Uterus (tissue), 4 donors: ENCODE measurements at places on chromosomes 12 and 14. TPM values are rescaled to one million over a fixed set of nuclear protein-coding genes. Genes with fewer than 3 reads are reported as not detected.

- no peaks in the 10 kb centered on the region for H3K27me3 ChIP-seq
- no peak overlapping the region for H3K4me3 ChIP-seq
- DNase-seq: no peak
- H3K27ac ChIP-seq: no peak overlapping the region
- H3K36me3 ChIP-seq: no peaks in the 10 kb centered on the region
Measured at GRCh38 chr12:32476446-32476845, 77.1 kb downstream of the FGD4 start.

DNA sequence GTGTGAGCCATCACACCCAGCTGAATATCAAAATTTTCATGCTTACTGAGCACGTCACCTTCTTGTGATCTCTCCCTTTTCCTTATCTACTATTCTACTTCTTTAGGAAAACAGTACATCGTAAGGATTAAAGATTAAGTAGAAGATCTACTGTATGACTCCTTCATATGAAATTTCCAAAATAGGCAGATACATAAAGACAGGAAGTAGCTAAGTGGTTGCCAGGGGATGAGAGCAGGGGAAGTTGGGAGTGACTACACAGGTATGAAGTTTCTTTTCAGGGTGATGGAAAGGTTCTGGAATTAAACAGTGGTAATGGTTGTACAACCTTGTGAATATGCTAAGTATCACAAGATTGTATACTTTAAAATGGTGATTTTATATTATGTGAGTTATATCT, 36.5 kb upstream of the CERS5 start:
- H3K27me3 ChIP-seq: no peaks in the 10 kb centered on the region
- DNase-seq: no peak
- H3K4me3 ChIP-seq: no peak overlapping the region
- H3K4me1 ChIP-seq: no peaks in the 10 kb centered on the region

The NEUROD4 gene
- not detected for total RNA-seq

The PTPRO gene
- total RNA-seq: 9.2 TPM

- no peak overlapping the region for H3K27ac ChIP-seq
- H3K4me3 ChIP-seq: peak overlapping the region; percentile 7
- DNase-seq: no peak
- no peaks in the 10 kb centered on the region for H3K27me3 ChIP-seq
- no peaks in the 10 kb centered on the region for H3K36me3 ChIP-seq
Measured at GRCh38 chr14:32710731-32711680, 227.7 kb upstream of the NPAS3 start.

- no peaks in the 10 kb centered on the region for H3K36me3 ChIP-seq
- no peak overlapping the region for H3K4me3 ChIP-seq
- no peak for DNase-seq
- no peak overlapping the region for H3K27ac ChIP-seq
- no peaks in the 10 kb centered on the region for H3K27me3 ChIP-seq
Measured at GRCh38 chr12:75884465-75884985, 147.1 kb downstream of the PHLDA1 start.

GRCh38 chr14:101222362-101223070, 319.0 kb upstream of the RTL1 start:
- H3K4me1 ChIP-seq: no peaks in the 10 kb centered on the region
- no peaks in the 10 kb centered on the region for H3K36me3 ChIP-seq
- no peak overlapping the region for H3K27ac ChIP-seq
- no peaks in the 10 kb centered on the region for H3K27me3 ChIP-seq

- no peak for DNase-seq
- no peaks in the 10 kb centered on the region for H3K4me1 ChIP-seq
- no peaks in the 10 kb centered on the region for H3K27me3 ChIP-seq
- H3K36me3 ChIP-seq: no peaks in the 10 kb centered on the region
Measured at GRCh38 chr14:23910101-23910875, 43.3 kb upstream of the DHRS4 start.

The ADAM21 gene
- not detected for total RNA-seq

The KRT78 gene
- total RNA-seq: not detected

DNA sequence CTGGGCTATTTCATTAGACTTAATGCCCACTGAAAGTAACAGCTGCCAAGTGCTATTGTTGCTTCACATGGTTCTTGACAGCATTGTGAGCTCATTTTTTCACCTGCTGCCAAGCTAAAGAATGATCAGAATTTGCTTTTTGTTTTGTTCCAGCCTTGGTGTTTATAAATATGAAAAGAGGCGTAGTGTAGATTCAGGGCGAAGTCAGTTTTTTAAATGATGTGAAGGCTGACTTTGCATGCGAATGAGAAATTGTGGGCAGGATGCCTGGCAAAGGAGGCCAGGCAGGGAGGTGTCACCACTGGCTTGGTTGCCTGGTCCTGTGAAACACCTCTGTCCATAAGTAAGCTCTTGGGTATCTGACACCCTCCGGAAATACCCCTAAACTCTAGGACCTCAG, 93.3 kb upstream of the NAP1L1 start:
- H3K36me3 ChIP-seq: no peaks in the 10 kb centered on the region
- DNase-seq: no peak
- no peak overlapping the region for H3K27ac ChIP-seq
- H3K4me1 ChIP-seq: no peaks in the 10 kb centered on the region
- no peak overlapping the region for H3K4me3 ChIP-seq

The GMPR2 gene
- 60.9 TPM for total RNA-seq

GRCh38 chr14:34180434-34180833, 229.6 kb upstream of the EGLN3 start:
- no peaks in the 10 kb centered on the region for H3K36me3 ChIP-seq
- no peaks in the 10 kb centered on the region for H3K27me3 ChIP-seq
- DNase-seq: no peak

The ACTN1 gene
- 395 TPM for total RNA-seq

GRCh38 chr14:88036422-88036821, 31.5 kb downstream of the GPR65 start:
- no peaks in the 10 kb centered on the region for H3K36me3 ChIP-seq
- no peak overlapping the region for H3K4me3 ChIP-seq
- no peak for DNase-seq
- no peaks in the 10 kb centered on the region for H3K27me3 ChIP-seq
- H3K27ac ChIP-seq: no peak overlapping the region

DNA sequence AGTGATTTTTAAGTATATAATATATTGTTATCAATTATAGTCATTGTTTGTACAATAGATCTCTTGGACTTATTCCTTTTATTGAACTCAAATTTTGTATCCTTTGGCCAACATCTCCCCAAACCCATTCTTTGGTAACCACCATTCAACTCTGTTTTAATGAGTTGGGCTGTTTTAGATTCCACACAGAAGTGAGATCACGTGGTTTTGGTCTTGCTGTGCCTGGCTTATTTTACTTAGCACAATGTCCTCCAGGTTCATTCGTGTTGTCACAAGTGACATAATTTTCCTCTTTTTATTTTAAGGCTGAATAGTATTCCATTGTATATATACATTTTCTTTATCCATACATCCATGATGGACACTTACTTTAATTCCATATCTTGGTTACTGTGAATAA, 40.2 kb upstream of the LTA4H start:
- no peak for DNase-seq
- H3K27ac ChIP-seq: no peak overlapping the region
- H3K4me1 ChIP-seq: no peaks in the 10 kb centered on the region
- no peaks in the 10 kb centered on the region for H3K36me3 ChIP-seq

DNA sequence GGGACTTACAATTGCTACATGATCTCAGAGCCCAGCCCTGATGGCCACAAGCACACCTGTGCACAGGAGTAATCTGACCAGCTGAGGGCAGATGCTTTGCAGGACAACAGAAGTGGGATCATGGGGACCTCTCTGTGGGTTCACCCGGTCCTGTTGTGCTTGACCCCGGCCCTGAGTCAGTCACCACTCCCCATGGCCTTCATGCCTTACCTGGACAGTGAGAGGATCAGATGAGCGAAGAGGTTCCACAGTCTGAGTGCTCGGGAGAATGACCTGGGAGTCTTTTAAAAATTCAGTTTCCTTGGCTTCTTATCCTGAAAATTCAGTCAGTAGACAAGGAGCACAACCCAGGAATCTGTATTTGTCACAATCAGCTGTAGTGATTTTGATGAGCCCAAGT, 88.1 kb downstream of the NTF3 start:
- no peak for DNase-seq
- H3K27ac ChIP-seq: no peak overlapping the region
- H3K36me3 ChIP-seq: no peaks in the 10 kb centered on the region
- H3K27me3 ChIP-seq: no peaks in the 10 kb centered on the region
- no peaks in the 10 kb centered on the region for H3K4me1 ChIP-seq
- H3K4me3 ChIP-seq: no peak overlapping the region

DNA sequence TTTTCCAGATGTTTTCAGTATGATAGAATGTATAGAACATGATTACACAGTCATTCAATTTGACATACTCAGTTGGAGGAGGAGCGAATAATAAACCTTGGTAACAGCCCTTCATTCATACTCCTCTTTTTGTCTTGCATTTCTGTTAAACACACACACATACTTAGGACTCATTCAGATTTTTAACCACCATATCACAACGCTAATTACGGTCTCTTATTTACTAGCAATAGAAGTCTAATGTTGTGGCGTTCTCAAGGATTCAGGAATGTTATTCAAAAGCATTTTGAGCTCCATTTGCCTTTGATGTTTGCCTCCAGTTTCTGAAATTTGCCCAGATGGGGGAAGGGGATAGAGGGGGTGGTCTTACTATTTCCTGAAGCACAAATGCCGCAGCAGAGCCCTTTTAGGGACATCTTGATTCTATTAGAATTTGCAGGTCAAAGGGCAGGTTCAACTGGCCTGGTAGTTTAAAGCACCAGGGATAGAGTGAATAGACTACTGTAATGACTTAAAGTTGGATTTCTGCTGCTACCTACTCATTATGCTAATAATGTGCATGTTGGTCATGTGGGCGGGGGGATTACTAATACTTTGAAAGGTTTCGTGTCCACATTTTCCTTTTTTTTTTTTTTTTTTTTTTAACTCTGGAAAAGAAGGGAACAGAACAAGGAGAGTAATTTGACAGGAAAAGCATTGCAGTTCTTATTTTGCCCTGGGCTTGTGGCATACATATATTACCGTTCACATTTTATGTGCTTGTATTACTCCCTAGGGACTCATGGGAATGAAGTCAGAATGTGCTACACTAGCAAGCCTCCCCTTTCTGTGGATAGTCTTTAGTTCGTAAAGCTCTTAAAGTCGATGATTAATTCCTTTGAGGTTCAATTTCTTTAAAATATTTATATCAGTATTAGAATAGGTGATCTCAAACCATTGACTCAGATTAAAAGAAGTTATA, 226.8 kb downstream of the FBXL14 start:
- no peaks in the 10 kb centered on the region for H3K27me3 ChIP-seq
- no peak for DNase-seq
- H3K4me3 ChIP-seq: no peak overlapping the region

The SUSD6 gene
- 35.1 TPM for total RNA-seq

The JKAMP gene
- total RNA-seq: 95.6 TPM

The GPRC5D gene
- not detected for total RNA-seq

GRCh38 chr12:7015555-7016370, 2.5 kb downstream of the LPCAT3 start:
- no peak overlapping the region for H3K4me3 ChIP-seq
- H3K27me3 ChIP-seq: no peaks in the 10 kb centered on the region
- H3K4me1 ChIP-seq: no peaks in the 10 kb centered on the region

GRCh38 chr12:69083689-69084088, 150.7 kb upstream of the CPM start:
- no peaks in the 10 kb centered on the region for H3K27me3 ChIP-seq
- no peak overlapping the region for H3K4me3 ChIP-seq
- no peak for DNase-seq
- no peaks in the 10 kb centered on the region for H3K4me1 ChIP-seq
- no peaks in the 10 kb centered on the region for H3K36me3 ChIP-seq

- H3K4me1 ChIP-seq: no peaks in the 10 kb centered on the region
- H3K27ac ChIP-seq: no peak overlapping the region
- no peak overlapping the region for H3K4me3 ChIP-seq
Measured at GRCh38 chr14:71523630-71524319, 408.5 kb upstream of the RGS6 start.

DNA sequence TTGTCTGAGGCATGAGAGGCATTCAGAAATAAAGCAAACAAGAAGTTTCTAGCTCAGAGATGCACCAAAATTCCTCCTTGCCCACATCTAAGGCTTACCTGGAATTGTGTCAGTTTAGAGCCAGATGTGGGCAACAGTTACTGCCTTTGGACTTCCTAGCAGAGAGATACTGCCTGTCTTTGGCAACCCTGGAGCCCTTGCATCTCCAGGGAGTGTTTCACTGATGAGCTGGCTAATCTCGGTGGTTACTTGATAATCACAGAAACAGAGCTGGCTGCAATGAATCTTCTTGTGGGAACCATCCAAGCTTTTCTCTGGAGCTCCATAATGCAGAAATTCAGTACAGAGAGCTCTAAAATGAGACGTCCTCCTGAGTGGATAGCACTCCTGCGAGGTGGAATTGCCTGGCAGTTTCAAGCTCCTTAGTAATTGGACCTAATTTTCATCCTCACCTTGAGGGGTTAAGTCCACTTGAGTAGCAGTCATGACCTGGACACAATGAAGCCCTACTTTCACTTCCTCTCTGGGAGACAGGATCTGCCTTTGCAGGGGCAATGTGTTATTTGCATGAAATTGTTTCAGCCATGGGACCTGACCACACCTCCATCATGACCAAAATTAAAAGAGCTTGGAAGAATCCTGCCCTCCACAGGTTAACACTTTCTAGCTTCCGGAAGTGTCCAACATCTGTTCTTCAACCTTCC, 108.8 kb upstream of the ARHGAP5 start:
- H3K36me3 ChIP-seq: no peaks in the 10 kb centered on the region
- H3K4me3 ChIP-seq: no peak overlapping the region
- H3K27ac ChIP-seq: no peak overlapping the region
- no peak for DNase-seq
- peaks cover 8% of the 10 kb centered on the region for H3K4me1 ChIP-seq
- H3K27me3 ChIP-seq: no peaks in the 10 kb centered on the region

GRCh38 chr14:66315098-66315497, 171.1 kb upstream of the CCDC196 start:
- no peaks in the 10 kb centered on the region for H3K4me1 ChIP-seq
- no peak overlapping the region for H3K27ac ChIP-seq
- no peak overlapping the region for H3K4me3 ChIP-seq
- H3K36me3 ChIP-seq: no peaks in the 10 kb centered on the region
- DNase-seq: no peak
- H3K27me3 ChIP-seq: no peaks in the 10 kb centered on the region

DNA sequence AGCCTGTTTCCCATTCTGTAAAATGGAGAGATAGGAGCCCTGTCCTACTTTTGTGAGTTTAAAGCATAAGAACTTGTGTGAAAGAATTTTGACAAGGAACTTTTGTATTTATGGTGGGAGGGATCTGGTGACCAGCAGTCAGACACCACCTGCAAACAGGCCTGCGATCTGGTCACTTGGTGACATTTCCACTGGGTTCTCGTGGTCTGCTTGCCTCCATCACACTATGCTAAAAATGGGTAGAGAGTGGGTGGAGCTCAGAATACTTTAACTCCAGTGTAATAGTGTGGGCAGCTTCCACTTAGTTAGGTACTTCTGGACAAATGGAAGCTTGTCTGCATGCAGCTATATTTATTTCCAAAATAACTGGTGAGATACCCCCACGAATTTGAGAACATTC, 26.5 kb upstream of the PLXNC1 start:
- H3K27me3 ChIP-seq: no peaks in the 10 kb centered on the region
- no peak overlapping the region for H3K27ac ChIP-seq
- no peaks in the 10 kb centered on the region for H3K4me1 ChIP-seq
- no peak for DNase-seq

- no peaks in the 10 kb centered on the region for H3K27me3 ChIP-seq
- no peaks in the 10 kb centered on the region for H3K36me3 ChIP-seq
- no peaks in the 10 kb centered on the region for H3K4me1 ChIP-seq
- no peak overlapping the region for H3K4me3 ChIP-seq
- no peak overlapping the region for H3K27ac ChIP-seq
- no peak for DNase-seq
Measured at GRCh38 chr14:70789361-70789760, 20.0 kb downstream of the MAP3K9 start.

The CLEC1B gene
- not detected for total RNA-seq

The KRT79 gene
- total RNA-seq: not detected

GRCh38 chr12:93614917-93615596, 42.6 kb downstream of the SOCS2 start:
- no peaks in the 10 kb centered on the region for H3K36me3 ChIP-seq
- no peaks in the 10 kb centered on the region for H3K4me1 ChIP-seq
- no peak for DNase-seq
- H3K27ac ChIP-seq: no peak overlapping the region
- H3K27me3 ChIP-seq: no peaks in the 10 kb centered on the region
